CD4-positive, alpha-beta T cell treated with Interleukin-10 for 1 hour (primary cell): ENCODE measurements at places on chromosomes 6 and 20.
A peak's percentile ranks its signal among the peaks of the same experiment; 100 is the strongest.

- DNase-seq, result peak; percentile 77
These were observed 9.2 kb downstream of the ITPA start for GRCh38 chr20:3218307-3218988.

- DNase-seq, result no peak
These were observed 39.9 kb upstream of the BEND6 start for GRCh38 chr6:56914798-56915658.

DNA sequence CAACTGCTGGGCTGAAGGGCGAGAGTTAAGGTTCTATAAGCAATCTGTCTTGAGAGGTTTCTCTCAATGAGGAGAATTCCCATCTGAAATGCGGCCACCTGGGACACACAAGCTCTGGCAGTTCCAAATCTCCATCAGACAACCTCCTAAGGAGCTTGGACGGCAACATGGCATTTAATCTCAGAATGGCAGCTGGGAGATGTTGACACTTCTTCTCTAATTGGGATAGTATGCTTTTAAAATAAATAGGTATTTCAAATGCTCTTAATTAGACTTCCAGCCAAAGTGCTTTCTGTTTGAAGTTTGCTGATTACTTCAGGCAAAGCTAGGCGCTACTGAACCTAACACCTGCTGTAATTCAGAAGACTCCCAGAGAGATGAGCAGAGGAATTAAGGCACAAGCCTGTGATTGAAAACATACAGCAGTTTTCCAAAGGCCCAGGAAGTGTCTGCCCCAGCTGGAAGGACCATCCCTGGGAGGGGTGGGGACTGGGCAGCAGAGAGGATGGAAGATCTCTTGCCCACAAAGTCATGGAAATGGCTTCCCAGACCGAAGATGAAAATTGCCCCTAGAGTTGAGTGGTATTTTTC, 59.1 kb upstream of the KCNK16 start:
- DNase-seq, result no peak

DNA sequence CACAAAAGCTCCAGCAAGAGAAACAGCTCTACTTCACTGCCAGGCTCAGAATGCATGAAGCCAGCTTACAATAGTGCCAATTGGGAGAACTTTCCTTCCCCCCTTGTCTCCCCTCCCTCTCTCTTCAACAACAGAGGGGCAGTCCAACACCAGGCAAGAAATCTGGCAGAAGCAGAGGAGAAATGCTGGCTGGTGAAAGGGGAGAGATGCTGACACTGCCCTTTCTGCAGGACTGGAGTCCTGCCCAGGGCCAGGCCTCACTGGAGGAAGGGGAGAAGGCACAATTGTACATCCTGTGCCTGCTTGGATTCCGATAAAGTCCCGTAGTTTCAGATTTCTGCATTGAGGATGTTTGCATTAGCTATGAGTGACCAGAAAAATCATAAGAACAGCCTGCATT, 148.6 kb downstream of the LRRC1 start:
- DNase-seq, result no peak

- no peak for DNase-seq
These were observed 64.8 kb upstream of the QKI start for GRCh38 chr6:163349696-163350095.

GRCh38 chr20:16674243-16674642, 55.6 kb upstream of the SNRPB2 start:
- DNase-seq, result no peak

- DNase-seq, result no peak
These were observed 3.8 kb upstream of the IER3 start for GRCh38 chr6:30747902-30748769.
